Gastrocnemius medialis (tissue), 4 donors: ENCODE measurements at places on chromosomes 3 and 15. TPM values are rescaled to one million over a fixed set of nuclear protein-coding genes. Genes with fewer than 3 reads are reported as not detected.

DNA sequence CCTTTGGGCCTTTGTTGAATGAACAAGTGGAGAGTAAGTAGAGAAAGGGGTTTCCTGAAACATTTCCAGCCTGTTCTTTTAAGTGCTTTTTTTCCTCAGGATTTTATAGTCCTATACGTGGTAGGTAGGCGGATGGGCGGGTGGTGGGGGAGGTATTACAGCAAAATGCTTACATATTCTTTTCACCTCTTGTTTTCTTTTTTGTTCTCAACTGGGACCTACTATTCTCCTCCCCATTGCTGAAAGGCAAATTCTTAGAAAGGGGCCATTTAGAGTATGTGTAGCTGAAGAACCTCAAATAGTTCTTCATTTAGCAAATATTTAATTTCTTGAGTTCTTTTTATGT lies 135.8 kb downstream of the FNDC3B start:
- no peak overlapping the region for H3K4me3 ChIP-seq
- H3K4me1 ChIP-seq: peaks cover 63% of the 10 kb centered on the region
- no peak for DNase-seq

DNA sequence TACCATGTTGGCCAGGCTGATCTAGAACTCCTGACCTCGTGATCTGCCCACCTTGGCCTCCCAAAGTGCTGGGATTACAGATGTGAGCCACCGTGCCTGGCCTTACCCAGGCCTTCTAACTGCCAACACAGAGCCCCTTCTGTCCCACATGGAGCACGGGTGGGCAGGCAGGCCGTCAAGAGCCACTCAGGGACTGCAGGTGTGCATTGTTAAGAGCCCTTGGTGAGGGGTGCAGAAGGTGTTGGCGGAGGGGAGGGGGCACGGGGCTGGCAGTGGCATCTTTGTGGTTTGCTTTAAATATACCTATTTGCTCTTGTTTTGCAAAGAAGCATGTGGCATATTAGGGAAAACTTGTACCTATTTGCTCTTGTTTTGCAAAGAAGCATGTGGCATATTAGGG lies 37.3 kb downstream of the SMAD6 start:
- no peaks in the 10 kb centered on the region for H3K27me3 ChIP-seq
- no peak overlapping the region for H3K4me3 ChIP-seq
- peaks cover 7% of the 10 kb centered on the region for H3K4me1 ChIP-seq
- no peaks in the 10 kb centered on the region for H3K36me3 ChIP-seq
- no peak overlapping the region for H3K27ac ChIP-seq

DNA sequence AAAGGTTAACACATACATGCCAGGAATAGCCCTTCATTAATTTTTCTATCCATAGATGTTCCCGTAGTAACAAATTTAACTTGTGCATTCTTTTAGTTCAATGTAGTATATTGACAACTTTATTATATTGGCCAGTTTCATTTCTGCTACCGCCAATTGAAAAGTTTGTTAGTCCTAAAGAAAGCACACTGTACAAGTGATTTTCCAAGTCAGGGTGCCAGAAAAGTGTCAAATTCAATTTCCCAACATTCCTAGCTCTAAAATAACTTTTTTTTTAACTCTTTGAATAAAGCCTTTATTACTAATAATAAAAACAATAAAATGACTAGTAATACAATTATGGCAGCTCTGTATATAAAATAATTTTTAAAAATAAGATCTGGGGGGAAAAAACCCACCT lies 68.9 kb downstream of the IMPG2 start:
- no peaks in the 10 kb centered on the region for H3K27me3 ChIP-seq
- H3K36me3 ChIP-seq: no peaks in the 10 kb centered on the region
- H3K27ac ChIP-seq: no peak overlapping the region
- DNase-seq: no peak

DNA sequence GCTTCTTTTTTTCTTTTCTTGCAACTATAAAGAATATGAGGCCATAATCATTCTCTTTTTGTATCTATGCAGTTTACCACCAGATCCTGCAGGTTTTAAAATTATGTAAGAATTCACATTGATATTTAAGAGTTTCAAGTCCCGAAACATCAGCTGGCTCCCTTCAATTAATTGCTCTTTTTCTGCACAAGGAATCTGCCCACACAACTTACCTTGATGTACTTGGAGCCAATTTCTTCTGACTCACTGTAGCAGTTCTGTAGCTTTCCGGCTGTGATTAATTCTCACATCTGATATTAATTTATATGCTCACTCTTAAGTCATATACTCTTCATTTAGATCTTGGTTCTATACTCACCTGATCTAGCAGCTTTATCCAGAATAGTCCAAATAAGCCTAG lies 781.8 kb downstream of the CADM2 start:
- no peaks in the 10 kb centered on the region for H3K27me3 ChIP-seq
- no peak overlapping the region for H3K4me3 ChIP-seq
- DNase-seq: no peak
- no peaks in the 10 kb centered on the region for H3K4me1 ChIP-seq
- H3K36me3 ChIP-seq: no peaks in the 10 kb centered on the region
- no peak overlapping the region for H3K27ac ChIP-seq

- DNase-seq: no peak
- no peaks in the 10 kb centered on the region for H3K27me3 ChIP-seq
- H3K27ac ChIP-seq: no peak overlapping the region
- H3K4me3 ChIP-seq: no peak overlapping the region
- H3K36me3 ChIP-seq: no peaks in the 10 kb centered on the region
- peaks cover 36% of the 10 kb centered on the region for H3K4me1 ChIP-seq
Observed at GRCh38 chr3:32424581-32425250, 33.1 kb downstream of the CMTM7 start.

DNA sequence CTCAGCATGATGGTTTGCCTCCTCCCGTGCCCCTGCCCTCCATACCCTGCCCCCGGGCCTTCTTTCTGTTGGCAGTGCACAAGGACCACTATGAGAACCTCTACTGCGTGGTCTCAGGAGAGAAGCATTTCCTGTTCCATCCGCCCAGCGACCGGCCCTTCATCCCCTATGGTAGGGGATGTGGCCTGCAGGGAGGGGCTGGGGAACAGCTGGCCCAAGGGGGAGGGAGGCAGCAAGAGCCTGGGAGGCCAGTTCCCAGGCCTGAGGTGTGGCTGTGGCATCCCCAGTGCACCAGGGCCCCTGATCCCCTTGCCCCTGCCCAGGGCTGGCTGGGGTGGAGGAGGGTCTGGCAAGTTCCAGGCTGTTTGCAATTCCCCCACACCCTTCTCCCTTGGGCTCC lies 2.6 kb upstream of the PLA2G4B start:
- H3K27me3 ChIP-seq: no peaks in the 10 kb centered on the region
- H3K27ac ChIP-seq: no peak overlapping the region
- H3K4me1 ChIP-seq: peaks cover 13% of the 10 kb centered on the region
- no peak overlapping the region for H3K4me3 ChIP-seq

DNA sequence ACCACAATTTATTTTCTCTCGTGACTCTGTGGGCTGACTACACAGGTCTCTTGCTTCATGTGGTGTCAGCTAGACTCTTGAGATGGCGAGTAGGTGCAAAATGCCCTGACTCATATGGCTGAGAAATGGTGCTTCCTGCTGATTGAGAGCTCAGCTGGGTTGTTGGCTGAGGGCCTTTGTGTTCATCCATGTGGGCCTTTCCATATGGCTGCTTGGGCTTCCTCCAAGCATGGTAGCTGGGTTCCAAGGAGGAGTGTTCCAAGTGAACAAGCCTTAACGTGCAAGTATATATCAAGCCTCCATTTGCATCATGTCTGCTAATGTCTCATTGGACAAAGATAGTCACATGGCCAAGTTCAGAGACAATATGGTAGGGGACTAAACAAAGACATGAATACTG lies 164.0 kb downstream of the PDCD6IP start:
- no peak overlapping the region for H3K27ac ChIP-seq
- H3K4me1 ChIP-seq: no peaks in the 10 kb centered on the region
- no peaks in the 10 kb centered on the region for H3K27me3 ChIP-seq
- H3K36me3 ChIP-seq: no peaks in the 10 kb centered on the region
- DNase-seq: no peak

DNA sequence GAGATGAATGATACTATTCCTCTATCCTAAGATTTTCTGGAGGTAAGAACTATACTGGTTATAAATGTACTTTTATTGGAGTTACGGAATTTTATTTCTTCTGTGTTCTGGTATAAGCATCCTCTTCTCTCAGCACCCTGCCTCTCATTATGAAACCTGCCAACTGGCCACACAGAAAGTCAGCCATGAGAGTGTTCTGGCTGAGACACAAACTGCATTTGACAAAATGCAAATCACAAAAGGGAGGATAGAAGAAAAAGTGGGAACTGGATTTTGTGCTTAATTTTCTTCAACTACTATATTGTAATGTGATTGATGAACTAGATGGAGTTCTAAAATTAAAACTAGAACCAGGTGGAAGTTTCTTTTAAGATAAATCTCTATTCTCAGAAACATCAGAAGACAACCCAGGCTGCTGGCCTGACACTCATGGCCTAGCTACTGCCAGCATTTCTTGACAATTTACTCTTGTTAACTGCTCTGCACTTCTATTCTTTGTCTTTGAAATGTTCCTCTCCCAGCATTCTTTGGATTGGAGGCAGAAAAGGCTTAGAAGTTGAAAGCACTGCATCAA lies 143.1 kb downstream of the WDR76 start:
- no peaks in the 10 kb centered on the region for H3K27me3 ChIP-seq
- H3K27ac ChIP-seq: no peak overlapping the region
- no peak for DNase-seq

GRCh38 chr3:30520699-30521098 lies 85.7 kb upstream of the TGFBR2 start:
- H3K4me3 ChIP-seq: no peak overlapping the region
- H3K27ac ChIP-seq: peak overlapping the region; percentile 70
- H3K27me3 ChIP-seq: no peaks in the 10 kb centered on the region

DNA sequence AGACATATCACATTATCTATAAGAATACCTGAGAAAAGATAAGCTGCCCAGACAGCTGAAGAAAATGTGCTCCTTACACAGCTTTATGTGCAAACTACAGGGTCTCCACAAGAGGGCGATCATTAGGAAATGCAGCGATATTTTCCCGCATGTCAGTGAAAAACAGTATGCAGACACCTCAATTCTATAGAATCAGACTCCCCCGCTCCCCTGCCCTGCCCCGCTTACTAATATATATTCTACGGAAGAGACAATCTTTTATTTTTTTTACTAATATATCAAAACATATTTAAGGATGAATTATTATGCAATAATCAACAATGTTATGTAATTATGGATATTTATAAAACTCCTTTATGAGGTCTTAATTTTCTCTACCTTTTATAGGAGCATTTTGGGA lies 681.3 kb downstream of the ROBO1 start:
- H3K36me3 ChIP-seq: no peaks in the 10 kb centered on the region
- H3K4me1 ChIP-seq: no peaks in the 10 kb centered on the region
- H3K4me3 ChIP-seq: no peak overlapping the region
- DNase-seq: peak; percentile 11
- no peaks in the 10 kb centered on the region for H3K27me3 ChIP-seq

GRCh38 chr3:87949879-87950208 lies 109.0 kb downstream of the CGGBP1 start:
- H3K4me3 ChIP-seq: no peak overlapping the region
- no peaks in the 10 kb centered on the region for H3K36me3 ChIP-seq
- H3K27ac ChIP-seq: no peak overlapping the region
- H3K27me3 ChIP-seq: no peaks in the 10 kb centered on the region
- H3K4me1 ChIP-seq: no peaks in the 10 kb centered on the region

DNA sequence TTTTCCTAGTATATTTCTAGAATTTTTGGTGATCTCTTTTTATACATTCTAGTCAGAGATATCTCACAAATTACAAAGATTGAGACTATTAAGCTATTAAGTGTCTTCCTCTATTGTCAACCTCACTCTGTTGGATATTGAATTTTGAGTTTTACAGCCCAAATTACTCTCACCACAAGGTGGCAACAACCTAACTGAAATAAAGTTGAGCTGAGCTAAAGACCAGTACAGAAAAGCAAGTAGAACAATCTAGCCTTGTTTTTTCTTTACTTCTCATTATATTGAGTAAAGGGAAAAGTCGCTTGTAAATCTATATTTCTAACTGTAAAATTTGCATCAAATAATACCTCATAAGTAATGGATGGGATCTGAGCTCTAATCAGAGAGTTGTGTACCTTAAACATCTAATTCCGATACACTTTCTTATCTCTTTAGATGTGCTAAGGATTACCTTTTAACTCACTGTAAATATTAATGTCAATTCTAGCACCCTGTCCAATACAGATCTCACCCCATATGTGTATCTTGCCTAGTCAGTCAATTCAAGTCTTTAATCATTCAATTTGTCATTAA lies 13.6 kb upstream of the COMMD2 start:
- no peak overlapping the region for H3K27ac ChIP-seq
- peaks cover 4% of the 10 kb centered on the region for H3K27me3 ChIP-seq
- H3K4me3 ChIP-seq: no peak overlapping the region
- DNase-seq: no peak
- no peaks in the 10 kb centered on the region for H3K36me3 ChIP-seq

GRCh38 chr3:89740080-89740880 lies 632.9 kb downstream of the EPHA3 start:
- no peak for DNase-seq
- no peak overlapping the region for H3K4me3 ChIP-seq
- no peaks in the 10 kb centered on the region for H3K4me1 ChIP-seq

GRCh38 chr3:134833453-134834163 lies 38.5 kb downstream of the EPHB1 start:
- no peak overlapping the region for H3K27ac ChIP-seq
- H3K4me1 ChIP-seq: no peaks in the 10 kb centered on the region
- H3K4me3 ChIP-seq: no peak overlapping the region
- no peaks in the 10 kb centered on the region for H3K36me3 ChIP-seq
- no peak for DNase-seq
- no peaks in the 10 kb centered on the region for H3K27me3 ChIP-seq

- no peak overlapping the region for H3K4me3 ChIP-seq
- H3K4me1 ChIP-seq: no peaks in the 10 kb centered on the region
- H3K36me3 ChIP-seq: no peaks in the 10 kb centered on the region
- no peak overlapping the region for H3K27ac ChIP-seq
Observed at GRCh38 chr3:53665608-53666425, 171.4 kb downstream of the CACNA1D start.

Gene CTXN2
- total RNA-seq: not detected

Gene MAP1A
- total RNA-seq: 13.0 TPM

Gene ADIPOQ
- total RNA-seq: 2.7 TPM

Gene SHC4
- not detected for total RNA-seq

Gene CSPG4
- 38.2 TPM for total RNA-seq

Gene ZBTB47
- 145 TPM for total RNA-seq
